ENCODE measurements at places on chromosomes 2 and 18.

DNA sequence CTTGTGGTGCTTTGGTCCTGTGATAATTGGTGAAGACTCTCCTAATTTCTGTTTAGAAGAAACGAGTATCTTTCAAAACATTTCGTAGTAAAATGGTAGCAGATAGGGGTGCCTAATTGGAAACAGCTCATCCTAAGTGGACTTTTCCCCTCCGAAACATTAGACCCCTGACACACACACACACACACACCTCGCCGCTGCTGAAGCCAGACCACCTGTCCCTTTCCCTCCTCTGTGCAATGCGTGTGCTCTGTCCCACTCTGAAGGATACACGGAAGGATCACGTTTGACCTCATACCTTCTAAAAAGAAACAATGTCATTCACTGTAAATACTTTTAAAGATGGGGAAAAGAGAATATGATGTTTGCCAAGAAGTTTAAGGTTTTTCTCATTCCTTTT lies 36.2 kb upstream of the TMEM87B start:
- DNase-seq, result no peak

- DNase-seq, result no peak
Measured at GRCh38 chr2:235005603-235006259, 53.9 kb downstream of the SH3BP4 start.

- DNase-seq, result peak; percentile 73
Measured at GRCh38 chr18:11040823-11041656, 108.3 kb downstream of the PIEZO2 start.

DNA sequence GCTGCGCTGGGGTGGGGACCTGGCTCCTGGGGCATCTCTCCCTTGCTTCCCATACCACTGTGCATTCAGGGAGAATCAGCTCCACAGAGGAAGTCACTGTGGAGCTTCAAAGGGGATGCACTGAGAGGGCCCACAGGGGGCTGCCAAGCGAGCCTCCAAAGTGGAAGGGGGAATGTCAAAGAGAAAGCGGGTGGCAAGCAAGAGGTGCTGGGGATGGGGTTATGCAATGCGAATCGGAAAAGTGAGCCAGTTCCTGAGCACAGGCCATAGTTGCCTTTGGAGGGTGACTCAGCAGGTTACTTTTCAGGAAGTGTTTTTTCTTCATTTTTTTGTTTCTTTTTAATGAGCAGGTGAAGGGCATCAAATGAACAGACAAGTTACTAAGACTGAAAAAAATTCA lies 17.6 kb downstream of the PMAIP1 start:
- peak; percentile 82 for DNase-seq

DNA sequence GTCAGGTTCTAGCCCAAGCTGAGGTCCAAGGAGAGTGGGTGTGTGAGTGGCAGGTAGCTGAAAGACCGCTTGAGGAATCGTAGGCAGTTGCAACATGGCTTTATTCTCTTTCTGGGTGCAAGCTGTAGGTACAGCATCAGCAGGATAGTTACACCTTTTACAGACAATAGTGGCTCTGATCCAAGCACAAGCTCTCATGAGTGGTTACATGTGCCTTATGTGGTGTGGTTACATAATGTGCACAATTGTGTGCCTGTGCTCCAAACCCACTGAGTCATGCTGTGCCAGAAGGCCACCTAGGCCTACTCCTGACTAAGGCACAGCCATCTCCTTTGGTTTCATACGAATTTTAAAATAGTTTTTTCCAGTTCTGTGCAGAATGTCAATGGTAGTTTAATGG lies 227.6 kb downstream of the SATB2 start:
- DNase-seq, result no peak

DNA sequence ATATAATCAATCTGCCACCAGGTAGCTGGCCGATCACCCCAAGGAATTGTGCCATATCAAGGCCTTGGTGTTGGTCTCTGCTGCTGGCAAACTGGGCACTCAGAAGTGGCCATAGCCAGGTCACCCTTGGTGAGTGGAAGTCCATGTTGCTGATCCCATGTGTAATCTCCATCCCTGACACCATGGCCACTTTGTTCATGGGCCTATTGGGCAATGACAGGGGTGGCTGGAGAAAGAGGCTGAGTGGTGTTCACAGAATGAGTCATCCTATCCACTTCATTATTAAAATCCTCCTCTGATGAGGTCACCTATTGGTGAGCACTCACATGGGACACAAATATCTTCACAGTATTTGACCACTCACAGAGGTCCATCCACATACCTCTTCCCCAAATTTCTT lies 26.7 kb upstream of the CD226 start:
- DNase-seq, result no peak

- DNase-seq, result no peak
Measured at GRCh38 chr2:183185534-183185933, 61.3 kb downstream of the NUP35 start.

GRCh38 chr2:2557475-2557874 lies 226.4 kb upstream of the MYT1L start:
- no peak for DNase-seq

- DNase-seq, result no peak
Measured at GRCh38 chr2:111670776-111671175, 213.2 kb downstream of the ANAPC1 start.

DNA sequence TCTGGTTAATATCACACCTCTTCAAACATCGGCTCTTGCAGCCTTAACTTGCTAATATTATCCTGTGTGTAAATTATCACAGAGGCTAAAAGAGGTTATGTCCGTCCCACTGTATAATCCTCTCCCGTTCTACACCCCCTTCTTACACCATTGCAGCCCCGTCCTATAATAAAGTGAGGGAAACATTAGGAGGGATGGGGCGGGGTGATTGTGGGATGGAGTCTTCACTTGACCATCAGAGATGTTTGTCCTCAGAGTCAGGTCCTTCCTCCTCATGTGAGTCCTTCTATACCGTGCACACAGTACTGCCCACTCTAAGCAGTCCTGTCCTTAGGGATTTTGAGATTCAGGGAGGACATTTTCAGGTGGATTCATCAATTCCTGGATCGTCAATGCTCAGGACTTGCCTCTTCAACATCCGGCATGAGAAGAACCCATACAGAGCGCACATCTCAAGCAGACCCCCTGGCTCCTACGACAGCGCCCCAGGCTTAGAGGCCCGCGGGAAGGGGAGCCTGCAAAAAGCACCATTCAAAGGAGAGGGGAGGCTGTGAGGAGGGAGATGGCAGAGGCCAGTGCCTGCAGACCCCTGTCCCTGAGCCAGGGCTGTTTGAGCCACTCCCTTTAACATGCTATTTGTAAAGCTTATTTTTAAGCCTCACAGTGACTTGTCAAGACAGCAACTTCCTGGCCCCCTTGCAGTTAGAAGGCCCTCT lies 42.8 kb upstream of the ASB18 start:
- no peak for DNase-seq

GRCh38 chr2:74894272-74894981 lies 60.5 kb downstream of the HK2 start:
- DNase-seq, result no peak

- DNase-seq, result no peak
Measured at GRCh38 chr2:209549589-209549988, 125.7 kb downstream of the MAP2 start.

GRCh38 chr2:72220170-72220569 lies 72.5 kb upstream of the CYP26B1 start:
- DNase-seq, result peak; percentile 56

DNA sequence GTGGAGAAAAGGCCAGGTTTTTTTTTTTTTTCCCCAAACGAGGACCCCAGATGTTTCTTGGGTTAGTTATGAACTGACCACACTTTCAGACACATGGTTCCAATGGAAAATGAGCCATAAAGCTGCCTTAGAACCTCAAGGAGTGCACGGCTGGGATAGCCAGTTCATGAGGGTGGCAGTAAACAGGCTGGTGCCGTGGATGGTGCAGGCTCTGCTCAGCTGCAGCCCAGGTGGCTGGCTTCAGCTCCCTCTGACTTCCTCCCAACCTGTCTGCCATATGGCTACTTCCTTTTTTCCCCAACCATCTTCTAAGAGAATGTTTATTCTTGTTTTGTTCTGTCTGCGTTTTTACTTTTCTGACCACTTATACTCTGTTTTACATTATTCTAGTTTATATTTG lies 109.8 kb upstream of the LMAN1 start:
- DNase-seq, result no peak

DNA sequence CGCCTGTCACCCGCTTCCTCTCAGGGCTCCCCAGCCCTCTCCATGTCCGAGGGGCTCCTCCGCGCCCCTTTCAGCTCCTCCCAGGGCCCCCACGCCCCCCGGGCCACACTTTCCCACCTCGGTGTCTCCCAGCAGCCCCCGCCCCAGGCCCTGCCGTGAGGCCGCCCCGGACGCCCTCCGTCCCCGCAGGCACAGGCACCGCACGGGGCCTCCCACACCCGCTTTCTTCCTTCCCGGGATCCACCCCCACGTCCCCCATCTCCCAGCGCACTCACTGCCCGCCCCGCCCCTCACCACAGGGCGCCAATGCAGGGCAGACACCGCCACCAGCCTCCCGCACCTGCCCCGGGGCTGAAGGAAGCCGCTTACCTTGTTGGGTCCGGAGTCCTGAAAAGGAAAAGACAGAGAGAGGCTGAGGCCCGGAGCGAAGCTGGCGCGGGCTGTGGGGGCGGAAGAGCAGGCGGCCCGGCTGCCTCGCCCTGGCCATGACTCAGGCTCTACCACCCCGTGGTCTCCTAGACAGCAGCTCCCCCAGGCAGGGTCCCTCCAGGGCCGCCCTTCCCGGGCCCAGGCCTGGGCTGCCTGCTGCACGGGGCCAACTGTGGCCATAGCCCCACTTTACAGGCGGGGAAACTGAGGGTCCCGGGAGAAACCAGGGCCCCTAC lies 37.7 kb downstream of the KIF1A start:
- DNase-seq, result no peak

DNA sequence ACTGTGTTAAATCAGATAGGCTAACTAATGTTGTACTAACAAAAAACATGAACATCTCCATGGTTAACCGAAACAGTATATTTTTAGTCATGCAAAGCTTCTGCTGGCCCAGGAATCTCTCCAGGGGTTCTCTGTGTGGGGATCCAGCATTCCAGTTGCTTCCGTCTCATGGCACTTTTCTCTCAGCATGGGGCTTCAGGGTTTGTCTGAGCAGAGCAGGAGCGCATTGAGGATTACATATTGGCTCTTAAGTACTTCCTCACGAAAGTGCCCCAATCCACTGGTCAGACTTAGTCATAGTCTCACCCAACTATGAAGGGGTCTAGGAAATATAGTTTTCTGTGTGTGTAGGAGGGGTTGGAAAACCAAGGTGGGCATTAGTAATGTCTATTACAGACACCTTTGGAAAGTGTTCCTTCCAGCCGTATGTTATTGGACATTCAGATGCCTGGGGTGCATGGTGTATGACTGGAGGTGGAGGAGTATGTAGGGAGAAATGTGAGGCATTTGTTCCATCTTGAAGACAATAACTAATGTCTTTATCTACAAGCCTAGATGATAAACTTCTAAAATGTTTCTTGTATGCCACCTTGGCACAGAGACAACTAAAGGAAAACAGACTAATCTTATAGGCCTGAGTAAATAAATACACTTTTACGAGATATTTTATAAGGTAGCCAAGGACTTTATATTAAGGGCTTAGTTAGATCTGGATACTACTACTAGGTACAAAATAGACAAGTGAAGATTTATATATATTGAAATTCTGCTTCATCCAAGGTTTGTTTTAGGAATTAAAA lies 123.8 kb upstream of the ZEB2 start:
- DNase-seq, result no peak

DNA sequence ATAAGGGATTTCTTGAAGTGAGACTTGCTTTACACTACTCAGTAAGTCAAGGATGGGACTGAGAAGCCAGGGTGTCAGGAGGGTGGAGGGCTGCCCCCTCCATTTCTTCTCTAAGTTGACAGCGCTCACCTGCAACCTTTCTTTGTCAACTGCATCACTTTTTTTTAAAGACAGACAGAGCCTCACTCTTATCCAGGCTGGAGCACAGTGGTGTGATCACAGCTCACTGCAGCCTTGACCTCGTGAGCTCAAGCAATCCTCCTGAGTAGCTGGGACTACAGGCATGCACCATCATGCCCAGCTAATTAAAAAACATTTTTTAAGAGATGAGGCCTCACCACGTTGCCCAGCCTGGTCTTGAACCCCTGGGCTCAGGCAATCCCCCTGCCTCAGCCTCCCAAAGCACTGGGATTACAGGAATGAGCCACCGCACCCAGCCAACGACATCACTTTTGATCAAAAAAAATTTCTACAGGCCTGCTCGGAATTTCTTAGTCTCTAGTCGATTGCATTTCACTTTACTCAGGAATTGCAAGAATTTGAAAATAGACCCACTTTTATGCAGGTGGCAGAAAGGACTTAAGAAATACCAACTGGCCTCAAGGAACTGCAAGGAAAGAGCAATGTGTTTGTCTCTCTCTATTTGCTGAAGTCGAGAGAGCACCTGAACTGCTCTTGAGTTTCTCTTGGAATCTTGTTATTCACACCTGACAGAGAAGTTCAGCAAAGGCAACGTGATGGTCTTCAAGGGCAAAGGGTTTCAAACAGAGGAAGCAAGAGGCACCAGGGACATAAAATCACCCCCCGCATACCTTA lies 101.4 kb downstream of the MYOM1 start:
- DNase-seq, result no peak

- DNase-seq, result no peak
Measured at GRCh38 chr2:161063946-161064306, 96.3 kb upstream of the TANK start.

DNA sequence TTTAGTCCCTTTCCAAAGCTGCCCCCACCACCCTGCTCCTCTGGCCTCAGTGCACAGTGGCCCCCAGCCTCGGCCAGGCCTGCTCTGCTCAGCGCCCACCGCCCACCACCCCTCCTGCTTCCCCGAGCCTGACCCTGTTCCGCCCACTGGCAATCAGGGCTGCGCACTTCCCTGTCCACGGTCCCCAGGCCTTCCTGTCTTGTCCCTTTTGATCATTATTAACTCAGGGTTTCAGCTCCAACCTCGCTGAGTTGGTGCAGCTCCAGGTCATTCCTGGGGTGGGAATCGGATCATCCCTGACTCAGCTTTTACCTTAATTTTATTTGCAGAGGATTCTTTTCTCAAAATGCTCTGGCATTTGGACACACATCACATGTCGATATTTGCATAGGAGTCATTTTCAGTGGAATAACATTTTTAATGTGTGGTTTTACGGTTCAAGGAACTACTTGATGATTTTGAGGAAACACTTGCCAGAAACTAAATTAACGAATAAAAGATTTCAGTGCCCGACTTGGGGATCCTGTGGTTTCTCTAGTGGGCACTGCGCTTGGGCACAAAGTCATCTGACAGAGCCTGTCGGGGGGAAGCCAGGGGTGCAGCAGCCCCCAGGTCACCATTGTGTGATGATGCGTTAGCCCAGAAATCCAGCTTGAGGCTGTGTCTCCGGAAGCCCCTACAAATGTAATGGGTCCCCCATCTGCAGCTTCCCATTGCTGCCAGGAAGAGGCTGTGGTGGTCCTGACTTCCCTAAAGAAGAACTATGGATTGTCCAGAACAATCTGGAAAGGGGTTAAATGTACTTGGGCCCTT lies 1.0 kb upstream of the ESPNL start:
- peak; percentile 46 for DNase-seq

GRCh38 chr2:190740449-190740848 lies 91.6 kb downstream of the NAB1 start:
- no peak for DNase-seq

DNA sequence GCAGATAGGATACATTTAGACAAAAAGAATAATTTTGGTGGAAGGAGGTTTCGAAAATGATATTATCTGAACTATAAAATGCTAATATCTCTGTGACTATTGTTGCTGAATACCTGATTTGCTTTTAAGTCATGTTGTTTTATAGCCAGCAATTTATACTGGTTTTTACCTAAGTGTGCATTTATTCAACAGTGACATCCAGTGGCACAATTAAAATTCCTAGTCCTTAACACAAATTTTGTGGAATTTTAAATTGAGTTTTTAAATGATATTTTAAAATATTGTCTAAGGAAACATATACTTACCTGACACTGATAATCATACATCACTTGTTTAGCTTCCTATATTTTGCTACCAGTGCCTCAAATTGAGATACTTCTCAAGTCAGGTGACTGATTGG lies 144.8 kb downstream of the ARHGAP28 start:
- no peak for DNase-seq

Data from hematopoietic multipotent progenitor cell treated with erythropoietin and hydrocortisone succinate and interleukin-3 and kit ligand, for 4 days (in vitro differentiated cells).